ENCODE measurements at places on chromosomes 4 and X.

- DNase-seq, result no peak
Observed at GRCh38 chr4:38871593-38871992, 4.0 kb downstream of the FAM114A1 start.

- peak; percentile 23 for DNase-seq
Observed at GRCh38 chrX:129637217-129638109, 17.3 kb downstream of the APLN start.

- no peak for DNase-seq
Observed at GRCh38 chr4:147139455-147140198, 194.0 kb upstream of the TTC29 start.

GRCh38 chrX:101393530-101394305 lies 2.9 kb downstream of the RPL36A start:
- no peak for DNase-seq

- DNase-seq, result no peak
Observed at GRCh38 chr4:112147697-112148096, 2.4 kb downstream of the FAM241A start.

DNA sequence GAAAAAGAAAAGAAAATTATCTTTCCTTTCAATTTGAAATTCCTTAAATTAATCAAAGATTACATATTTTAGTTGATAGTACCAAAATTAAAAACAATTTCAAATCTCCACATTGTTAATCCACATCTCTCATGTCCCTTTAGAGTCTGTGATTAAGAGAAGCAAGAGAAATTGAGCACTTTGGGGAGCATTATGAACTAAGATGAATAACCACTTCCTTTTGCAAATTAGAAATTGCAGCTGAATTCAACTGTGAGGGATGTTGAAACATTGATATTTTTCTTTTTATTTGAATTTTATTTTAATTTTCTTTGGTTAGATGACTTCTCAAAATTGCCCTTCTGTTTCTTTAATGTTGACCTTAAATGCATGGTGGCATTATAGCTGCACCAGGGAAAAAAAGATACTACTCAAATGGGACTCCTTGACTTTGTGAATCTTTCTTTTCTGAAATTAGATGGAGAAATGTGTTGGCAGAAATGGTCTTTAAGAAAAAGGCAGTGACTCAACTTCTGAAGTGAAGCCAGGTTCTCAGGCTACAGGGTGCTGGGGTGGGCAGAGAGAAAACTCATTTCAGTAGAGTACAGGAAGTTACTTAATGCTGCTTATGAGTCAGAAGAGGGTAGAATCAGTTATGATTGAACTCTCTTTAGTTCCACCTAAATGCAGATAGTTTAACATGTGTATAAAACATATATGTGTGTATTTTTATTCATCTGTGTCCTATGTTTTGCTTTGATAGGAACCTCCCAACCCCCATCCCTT lies 92.0 kb upstream of the TNIP3 start:
- DNase-seq, result peak; percentile 83

DNA sequence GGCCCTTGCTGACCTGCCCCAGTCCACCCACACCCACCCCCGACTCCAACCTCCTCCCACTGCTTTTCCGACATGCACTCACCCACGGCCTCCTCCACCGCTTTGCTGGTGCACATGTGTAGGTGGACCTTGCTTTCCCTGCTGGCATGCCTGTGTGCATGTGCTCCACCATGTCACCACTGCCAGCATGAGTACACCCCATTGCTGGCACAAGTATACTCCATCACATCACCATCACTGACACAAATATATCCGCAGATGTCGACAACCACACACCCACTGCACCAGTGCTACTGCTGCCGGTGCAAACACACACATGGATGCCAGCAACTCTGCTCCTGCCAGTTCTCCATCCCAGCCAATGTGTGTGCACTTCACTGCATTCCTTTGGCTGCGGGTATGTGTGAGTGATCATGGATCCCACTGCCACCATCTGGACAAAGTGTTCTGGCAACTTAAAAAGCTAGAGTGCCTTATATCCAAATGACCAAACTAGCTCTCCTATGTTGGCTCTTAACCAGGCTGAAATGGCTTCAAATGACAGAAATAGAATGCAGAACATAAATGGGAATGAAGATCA lies 1072.3 kb downstream of the RAPGEF2 start:
- DNase-seq, result no peak

GRCh38 chr4:150072471-150072870 lies 5.8 kb upstream of the DCLK2 start:
- no peak for DNase-seq

DNA sequence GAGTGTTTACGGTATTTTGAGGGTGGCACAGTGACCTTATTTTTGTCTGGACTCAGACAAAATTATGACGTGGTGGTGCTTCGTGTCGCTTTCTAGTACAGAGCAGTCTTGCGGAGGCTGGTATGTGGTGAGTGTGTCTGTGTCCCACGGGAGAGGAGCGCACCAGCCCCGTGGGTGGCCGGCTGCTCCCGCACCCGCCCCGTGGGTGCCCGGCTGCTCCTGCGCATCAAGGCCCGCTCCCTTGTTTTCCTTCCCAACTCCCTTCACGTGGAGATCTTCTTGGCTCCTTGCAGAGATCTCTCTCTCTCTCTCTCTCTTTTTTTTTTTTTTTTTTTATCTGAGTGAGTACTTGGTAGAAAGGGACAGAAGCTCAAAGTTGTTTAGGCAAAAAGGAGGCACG lies 12.2 kb upstream of the FAM149A start:
- DNase-seq, result no peak

DNA sequence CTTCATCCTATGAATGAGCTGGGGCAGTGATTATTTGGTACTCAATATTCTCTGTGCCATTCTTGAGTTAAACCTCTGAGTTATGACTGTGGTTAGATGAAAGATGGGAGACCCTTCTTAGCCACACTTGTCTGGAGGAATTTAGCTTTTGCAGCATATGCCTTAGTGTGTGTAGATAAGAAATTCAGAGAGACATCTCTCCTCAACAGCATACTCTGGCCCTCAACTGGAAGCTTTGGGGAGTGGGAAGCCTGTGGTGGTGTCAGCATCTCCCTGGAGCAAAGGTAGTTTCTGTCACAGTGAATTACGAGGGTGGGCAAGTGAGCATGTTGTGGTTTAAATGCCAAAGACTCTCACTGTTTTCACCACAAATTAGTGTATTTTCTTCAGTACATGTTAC lies 58.7 kb downstream of the UGT2A3 start:
- no peak for DNase-seq

GRCh38 chr4:40956721-40957255 lies 207.0 kb downstream of the NSUN7 start:
- DNase-seq, result no peak

GRCh38 chrX:49067285-49068120 lies 6.3 kb downstream of the PRAF2 start:
- DNase-seq, result no peak

GRCh38 chr4:139866276-139866962 lies 200.8 kb downstream of the MGST2 start:
- no peak for DNase-seq

GRCh38 chr4:119597377-119597776 lies 31.2 kb downstream of the PDE5A start:
- DNase-seq, result no peak

- DNase-seq, result no peak
Observed at GRCh38 chrX:26562156-26562555, 346.2 kb downstream of the MAGEB5 start.

- DNase-seq, result no peak
Observed at GRCh38 chr4:1192493-1193205, 20.3 kb upstream of the SPON2 start.

GRCh38 chr4:111020961-111021360 lies 398.1 kb upstream of the PITX2 start:
- DNase-seq, result no peak

- DNase-seq, result no peak
Observed at GRCh38 chr4:102787096-102787881, 26.5 kb upstream of the MANBA start.

DNA sequence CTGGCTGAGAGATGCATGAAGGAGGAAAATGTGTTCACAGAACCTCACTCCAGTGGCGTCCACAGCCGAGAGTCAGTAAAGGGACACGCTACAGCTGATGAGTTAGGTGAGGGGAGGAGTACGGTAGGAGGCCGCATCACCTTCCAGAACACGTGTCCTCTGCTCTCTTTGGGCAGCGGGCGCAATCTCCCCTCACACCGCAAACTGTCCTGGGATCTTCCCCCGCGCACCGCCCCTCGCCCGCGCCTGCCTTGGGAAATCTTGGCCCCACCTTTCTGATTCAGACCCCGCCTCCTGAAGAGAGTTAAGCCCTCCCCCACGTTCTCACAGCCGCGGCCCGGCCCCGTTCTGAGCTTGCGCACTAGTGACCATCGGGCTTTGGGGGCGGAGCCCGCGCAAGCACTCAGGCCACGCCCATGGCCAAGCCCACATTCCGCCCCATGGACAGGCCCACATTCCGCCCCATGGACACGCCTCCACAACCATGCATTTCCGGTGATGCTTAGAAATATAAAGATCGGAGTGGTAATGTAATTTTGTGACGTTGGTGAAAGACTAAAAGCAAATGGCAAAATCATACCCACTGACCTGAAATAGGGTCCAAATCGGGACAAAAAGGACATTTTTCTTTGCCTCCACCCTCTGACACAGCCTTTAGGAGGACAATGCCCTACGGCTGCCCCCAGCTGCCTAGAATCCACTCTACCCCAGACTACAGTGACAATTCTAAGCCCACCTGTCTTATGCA lies 13.3 kb downstream of the SMIM10 start:
- DNase-seq, result peak; percentile 70

GRCh38 chr4:15936495-15936894 lies 2.0 kb downstream of the FGFBP1 start:
- no peak for DNase-seq

DNA sequence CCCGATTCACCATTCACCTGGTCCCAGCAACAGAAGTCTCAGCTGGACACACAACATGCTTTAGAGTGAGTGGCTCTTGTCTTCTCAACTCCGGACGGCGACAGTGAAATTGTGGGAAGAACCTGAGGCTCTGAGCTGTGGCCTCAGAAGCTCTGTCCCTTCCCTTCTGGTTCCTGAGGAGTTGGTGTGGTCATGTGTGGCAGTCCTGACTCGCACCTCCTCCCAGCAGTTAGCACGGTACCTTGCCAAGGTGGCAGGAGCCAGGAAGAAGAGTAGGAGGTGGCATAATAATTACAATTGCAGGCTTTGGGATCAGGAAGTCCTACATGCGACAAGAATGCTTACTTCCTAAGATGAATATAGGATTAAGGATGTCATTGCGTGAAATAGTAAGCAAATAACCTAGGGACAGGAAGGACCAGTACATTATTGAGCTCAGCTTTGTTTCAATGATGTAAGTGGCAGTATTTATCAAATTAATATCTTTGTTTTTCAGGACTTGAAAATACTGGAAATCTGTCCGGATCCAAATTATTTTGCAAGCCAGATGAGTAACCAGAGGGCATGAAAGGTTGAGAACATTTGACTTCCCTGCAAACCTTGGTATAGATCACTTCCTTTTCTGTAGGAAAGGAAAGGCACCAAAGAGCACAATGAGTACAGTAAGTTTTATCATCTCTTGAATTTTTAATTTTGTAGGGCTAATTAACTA lies 21.1 kb downstream of the RNF4 start:
- no peak for DNase-seq

- no peak for DNase-seq
Observed at GRCh38 chr4:163172647-163173046, 6.0 kb upstream of the NAF1 start.

- no peak for DNase-seq
Observed at GRCh38 chr4:110639207-110640090, 16.6 kb upstream of the PITX2 start.

- DNase-seq, result no peak
Observed at GRCh38 chr4:15034071-15034764, 31.9 kb downstream of the CPEB2 start.

GRCh38 chr4:146238107-146238506 lies 23.8 kb downstream of the REELD1 start:
- no peak for DNase-seq

DNA sequence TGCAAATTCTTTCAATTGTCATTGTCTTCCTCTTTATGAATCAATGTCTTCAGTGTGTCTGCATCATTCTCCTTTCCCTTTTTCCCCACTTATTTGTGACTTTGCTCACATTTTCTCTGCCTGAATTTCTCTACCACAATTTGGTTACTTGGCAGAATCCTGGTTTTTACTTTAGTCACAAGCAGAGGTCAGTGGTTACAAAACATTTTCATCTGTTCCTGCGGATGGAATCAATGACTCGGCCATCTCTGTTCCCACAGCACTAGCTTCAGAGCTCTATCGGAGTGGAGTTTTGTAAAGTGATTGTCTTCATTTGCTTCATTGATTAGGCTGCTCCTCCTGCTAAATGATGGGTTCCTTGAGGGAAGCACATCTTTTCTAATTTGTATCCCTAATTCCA lies 501.3 kb upstream of the AADAT start:
- DNase-seq, result no peak

- no peak for DNase-seq
Observed at GRCh38 chr4:9781343-9782135, at the start of gene DRD5. DRD5 (plus strand) TSS chr4:9781634; CDS start chr4:9782030, 396 bp downstream.

DNA sequence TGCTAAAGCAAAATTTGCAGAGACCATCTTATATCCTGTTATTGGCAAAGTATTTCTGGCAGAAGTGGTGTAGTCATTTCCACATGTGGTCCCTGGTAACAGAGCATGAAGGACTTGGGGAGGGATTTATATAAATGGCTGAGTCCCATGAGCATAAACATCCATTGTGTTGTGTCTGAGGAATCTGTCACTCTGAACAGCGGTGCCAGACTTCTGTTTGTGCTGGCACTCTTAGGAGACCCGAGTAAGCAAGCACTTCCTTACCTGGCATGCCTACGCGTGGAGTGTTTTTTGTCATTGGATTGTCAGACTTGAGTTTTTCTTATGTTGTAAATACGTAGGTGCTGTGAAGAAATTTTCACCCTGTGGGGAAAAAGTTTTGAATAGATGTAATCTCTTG lies 285.9 kb downstream of the ARHGAP10 start:
- no peak for DNase-seq

DNA sequence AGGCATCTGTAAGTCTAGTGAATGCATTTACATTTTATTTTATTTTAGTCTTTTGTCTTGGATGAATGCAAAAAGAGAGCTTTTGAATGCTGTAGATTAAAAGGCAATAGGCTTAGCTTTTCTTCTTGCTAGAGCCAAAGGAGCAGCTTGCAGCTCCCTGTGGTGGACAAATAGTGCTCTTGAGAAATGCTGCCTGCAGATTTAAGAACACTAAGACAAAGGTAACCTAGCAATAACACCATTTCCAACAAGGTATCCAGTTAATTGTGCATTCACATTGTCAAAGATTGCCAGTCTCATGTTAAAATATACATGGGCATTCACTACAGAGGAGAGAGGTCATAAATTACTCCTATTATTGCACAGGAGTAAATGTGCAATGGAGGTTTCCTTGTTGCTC lies 859.2 kb upstream of the PRKX start:
- DNase-seq, result no peak

- DNase-seq, result no peak
Observed at GRCh38 chrX:151346931-151347543, 50.0 kb upstream of the VMA21 start.

All from GM04504 (cell line).